Hematopoietic multipotent progenitor cell treated with erythropoietin and hydrocortisone succinate and interleukin-3 and kit ligand, for 4 days (in vitro differentiated cells): ENCODE measurements at places on chromosomes 5 and 9.
A peak's percentile ranks its signal among the peaks of the same experiment; 100 is the strongest.

- DNase-seq: no peak
Observed at GRCh38 chr9:38486837-38487236, 62.6 kb upstream of the IGFBPL1 start.

- no peak for DNase-seq
Observed at GRCh38 chr5:179162351-179163235, 102.4 kb downstream of the ZNF354C start.

DNA sequence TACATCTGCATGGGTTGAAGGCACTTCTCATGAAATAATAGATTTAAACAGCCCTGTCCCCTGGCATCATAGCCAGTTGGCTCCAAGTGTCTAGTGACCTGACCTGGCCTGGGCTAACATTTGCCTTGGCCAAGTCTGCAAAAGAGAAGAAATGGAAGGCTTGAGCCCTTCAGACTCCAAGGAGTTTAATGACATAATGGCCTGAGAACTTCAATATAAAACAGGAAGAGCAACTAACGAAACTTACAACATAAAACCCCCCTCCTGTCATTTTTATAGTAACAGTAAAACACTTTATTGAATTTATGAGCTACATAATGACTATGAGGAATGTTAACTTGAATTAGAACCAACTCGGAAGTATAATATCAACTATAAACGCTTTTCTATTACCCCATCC is 218.8 kb upstream of the TBCA start:
- no peak for DNase-seq

DNA sequence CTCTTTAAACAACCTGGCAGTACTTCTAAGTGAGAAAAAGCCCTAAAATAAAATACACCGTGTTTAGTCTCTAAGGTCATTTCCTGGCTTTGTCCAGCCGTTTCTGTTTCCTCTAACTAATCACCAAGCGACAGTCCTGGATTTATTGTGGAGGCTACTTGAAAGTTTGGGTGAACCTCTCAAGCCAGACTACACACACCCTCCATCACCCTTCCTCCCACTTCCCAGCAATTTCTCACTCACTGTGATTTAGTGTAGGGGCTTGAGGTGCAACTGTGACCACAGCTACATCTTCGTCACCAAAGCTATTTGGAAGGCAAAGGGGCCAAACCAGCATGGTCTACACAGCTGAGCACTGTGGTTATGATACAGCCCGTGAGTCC is 240.0 kb upstream of the SLC24A2 start:
- no peak for DNase-seq

DNA sequence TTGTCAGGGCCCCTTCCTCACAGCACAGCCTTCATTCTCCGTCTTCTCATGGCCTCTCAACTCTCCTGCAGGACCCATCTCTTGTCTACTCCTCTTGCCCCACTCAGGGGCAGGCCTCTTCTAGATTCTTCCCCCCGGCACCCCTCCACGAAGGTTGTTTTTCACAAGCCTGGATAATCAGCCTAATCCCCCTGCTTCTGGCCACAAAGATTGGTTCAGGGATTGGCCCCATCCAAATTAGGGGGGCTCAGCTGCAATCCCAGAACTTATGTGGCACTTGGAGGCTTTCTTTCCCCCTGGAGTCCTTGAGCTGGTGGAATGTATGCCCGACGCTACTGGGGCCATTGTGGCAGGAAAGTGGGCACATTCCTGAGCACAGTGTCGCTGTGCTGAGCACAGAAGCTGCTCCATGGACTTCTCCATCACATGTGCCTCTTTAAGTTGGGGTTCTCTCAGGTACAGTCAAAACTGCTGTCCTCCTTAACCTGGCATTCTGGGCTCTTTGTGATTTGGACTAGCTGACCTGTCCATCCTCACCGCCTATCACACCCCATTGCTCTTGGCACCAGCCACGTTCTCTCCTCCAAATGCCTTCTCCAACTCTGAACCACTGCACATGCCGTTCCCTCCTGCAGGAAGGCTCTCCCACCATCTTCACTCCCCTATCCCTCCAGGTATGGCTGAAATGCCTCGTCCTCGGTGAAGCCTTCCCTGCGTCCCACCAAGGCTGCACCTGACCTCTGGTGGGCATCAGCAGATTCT is 66.8 kb upstream of the RNF130 start:
- no peak for DNase-seq

DNA sequence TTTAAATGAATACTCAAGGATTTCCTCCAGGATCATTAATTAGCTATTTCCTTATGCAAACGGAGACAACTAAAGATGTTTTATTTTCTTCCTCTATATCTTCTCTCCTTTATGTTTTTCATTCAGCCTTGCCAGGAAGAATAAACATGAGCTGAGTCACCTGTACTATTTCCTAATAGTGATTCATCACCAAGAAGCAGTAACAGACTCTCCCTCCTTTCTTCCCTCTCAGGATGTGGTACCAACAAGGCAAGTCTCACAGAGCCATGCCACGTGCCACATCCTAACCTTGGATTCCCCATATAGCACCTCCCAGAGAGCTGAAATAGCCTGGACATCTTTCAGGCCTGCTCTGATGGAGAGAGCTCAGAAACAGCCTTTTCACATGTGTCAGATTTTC is 758.6 kb upstream of the DMAC1 start:
- DNase-seq: no peak

GRCh38 chr5:90093751-90094485 is 315.6 kb downstream of the CETN3 start:
- no peak for DNase-seq

- DNase-seq: no peak
Observed at GRCh38 chr5:62773460-62773859, 194.8 kb downstream of the LRRC70 start.

- DNase-seq: no peak
Observed at GRCh38 chr9:91946653-91947488, 3.2 kb downstream of the ROR2 start.

- no peak for DNase-seq
Observed at GRCh38 chr5:125890511-125890931, 532.7 kb upstream of the GRAMD2B start.

GRCh38 chr9:82553654-82554366 is 509.1 kb downstream of the RASEF start:
- no peak for DNase-seq

DNA sequence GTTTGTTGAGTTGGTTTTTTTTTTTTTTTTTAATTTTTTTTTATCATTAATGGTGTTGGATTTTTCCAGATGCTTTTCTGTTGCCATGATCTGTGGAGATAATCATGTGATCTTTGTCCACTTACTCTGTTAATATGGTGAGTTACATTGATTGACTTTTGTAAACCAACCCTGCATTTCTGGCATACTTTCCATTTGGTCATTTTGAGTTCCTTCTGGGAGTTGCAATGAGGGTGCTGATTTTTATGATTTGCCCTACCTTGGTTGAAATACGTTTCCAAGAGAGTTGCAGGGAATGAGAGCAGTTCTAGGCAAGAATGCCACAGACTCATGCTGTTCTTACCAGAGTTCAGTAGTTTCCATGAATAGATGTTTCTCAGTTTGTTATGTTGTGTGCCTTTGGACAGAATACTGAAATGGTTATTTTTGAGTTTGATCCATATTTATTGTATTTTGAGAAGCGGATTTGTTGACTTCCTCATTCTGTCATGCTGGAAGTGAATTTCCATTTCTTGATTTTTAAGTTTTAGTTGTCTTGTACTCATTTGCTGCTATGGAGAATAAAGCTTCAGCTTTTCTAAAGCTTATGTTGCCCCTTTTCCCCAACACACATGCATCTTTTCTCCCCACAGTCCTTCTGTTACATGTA is 69.0 kb downstream of the SCAMP1 start:
- no peak for DNase-seq

DNA sequence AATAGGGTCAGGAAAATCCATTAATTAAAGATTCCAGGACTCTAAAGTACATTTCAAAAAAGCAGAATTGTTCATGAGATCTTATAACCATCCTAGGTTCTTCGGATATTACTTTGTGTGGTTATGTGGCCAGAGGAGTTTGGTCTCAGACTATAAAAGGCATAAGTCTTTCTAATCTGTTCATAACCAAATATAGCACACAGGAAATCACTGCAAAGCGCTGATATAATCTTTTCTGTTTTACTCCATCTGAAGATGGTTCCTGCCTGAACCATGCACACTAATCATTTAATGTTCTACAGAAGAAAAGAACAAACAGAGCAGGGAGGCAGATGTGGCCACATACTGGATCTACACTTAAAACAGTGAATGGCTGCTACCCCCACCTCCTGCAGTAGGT is 182.8 kb downstream of the SEMA5A start:
- peak; percentile 29 for DNase-seq

DNA sequence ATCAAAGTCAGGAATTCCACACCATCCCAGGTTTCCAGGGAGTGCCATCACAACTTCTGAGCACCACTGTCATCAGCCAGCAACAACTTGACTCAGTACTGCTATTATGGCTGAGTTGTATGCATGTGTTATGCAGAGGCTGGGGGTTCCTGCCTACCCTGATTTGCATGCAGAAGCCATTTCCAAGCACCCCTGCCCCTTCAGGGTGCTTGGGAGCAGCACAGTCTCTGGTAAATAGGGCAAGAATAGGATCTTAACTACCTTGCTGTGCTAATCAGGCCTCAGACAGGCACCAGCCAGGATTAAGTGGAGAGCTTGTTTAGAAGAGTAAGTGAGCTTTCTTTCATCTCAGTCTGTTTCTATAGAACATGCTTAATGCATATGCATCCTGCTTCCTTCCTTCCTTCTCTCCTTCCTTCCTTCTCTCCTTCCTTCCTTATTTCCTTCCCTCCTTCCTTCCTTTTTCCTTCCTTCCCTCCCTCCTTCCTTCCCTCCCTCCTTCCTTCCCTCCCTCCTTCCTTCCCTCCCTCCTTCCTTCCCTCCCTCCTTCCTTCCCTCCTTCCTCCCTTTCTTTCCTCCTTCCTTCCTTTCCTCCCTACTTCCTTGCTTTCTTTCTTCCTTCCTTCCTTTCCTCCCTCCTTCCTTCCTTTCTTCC is 175.7 kb downstream of the FRMD3 start:
- DNase-seq: no peak

GRCh38 chr5:148735301-148735835 is 81.0 kb upstream of the HTR4 start:
- no peak for DNase-seq

DNA sequence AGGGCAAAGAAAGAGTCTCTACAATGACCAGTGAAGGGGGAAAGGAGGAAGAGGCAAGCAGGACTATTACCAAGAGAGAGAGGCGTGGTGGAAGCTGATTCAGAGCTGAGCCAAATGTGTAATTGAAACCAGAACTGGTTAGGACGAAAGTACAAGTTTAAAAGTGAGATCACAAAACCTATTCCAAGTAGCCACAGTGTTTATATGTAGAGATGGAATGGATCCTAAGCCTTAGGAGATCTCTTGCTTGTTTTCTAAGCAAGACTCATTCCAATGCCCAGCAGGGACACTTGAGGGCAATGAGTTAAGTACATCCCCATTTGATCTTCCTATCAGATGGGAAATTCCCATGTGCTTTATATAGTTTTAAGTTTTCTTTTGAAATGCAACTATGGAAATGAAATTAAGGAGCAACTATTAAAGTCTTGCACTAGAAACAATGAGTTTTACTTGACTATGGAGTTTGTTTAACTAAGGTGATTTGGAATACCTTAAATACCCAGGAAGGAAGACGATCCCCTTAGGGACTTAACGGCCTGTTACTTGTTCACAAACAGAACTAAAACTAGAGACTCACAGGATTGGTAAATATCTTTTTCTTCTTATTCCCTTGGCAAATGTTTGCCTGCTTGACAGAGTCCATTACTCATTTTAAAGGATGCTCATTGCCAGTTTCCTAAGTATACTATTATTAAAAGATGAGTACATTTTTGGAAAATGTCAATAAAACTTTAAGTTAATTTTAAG is 51.1 kb upstream of the SNX2 start:
- DNase-seq: no peak

- DNase-seq: no peak
Observed at GRCh38 chr5:8906303-8906967, 639.4 kb downstream of the SEMA5A start.

- no peak for DNase-seq
Observed at GRCh38 chr5:61666064-61666621, 334.1 kb downstream of the ZSWIM6 start.

GRCh38 chr5:134459010-134459403 is 47.3 kb upstream of the CDKN2AIPNL start:
- DNase-seq: no peak

- no peak for DNase-seq
Observed at GRCh38 chr5:38670878-38671277, 114.4 kb upstream of the LIFR start.

- DNase-seq: no peak
Observed at GRCh38 chr9:79658926-79659325, 87.2 kb downstream of the TLE4 start.

DNA sequence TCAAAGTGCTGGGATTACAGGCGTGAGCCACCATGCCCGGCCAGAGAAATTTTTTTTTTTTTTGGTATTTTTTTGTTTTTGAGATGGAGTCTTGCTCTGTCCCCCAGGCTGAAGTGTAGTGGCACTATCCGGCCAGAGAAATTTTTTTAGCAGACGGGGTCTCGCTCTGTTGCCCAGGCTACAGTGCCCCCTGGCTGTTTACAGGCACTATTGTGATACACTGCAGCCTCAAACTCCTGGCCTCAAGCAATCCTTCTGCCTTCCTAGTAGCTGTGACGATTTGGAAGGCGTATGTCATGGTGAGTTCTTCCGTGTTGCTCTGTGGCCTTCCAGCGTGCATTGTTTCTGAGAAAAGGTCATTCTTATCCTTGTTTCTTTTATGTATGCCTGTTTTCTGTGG is 47.5 kb downstream of the CNOT6 start:
- DNase-seq: peak; percentile 25

DNA sequence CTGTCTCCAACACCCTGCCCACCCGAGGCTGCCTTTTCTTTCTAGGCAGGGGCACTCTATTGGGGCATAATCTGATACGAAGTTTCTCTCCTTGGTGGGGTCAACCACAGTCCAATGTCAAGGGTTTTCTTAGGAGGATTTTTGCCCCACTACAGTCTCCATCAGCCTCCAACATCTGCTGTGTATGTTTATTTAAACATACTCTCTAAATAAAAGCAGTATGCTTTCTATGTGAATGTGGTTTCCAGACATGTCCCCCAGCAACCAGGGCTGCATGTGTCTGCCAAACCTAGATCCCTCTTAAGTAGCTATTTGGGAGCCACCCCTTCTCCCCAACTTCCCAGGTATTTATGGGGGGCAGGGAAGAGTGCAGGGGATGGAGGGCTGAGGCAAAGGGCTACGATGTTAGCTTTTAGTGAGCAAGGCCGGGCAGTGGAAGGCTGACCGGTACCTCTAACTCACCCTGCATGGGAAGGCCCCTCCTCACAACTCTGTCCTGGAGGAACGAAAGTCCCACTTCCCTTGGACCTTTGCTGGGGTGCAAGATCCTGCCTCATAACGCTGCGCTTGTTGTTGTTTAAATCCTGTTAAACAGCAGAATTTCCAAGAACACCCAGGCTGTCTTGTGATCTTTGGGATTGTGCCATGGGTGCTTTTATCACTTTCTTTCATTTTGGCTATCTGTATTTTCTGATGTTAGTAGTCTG is 75.4 kb downstream of the NREP start:
- DNase-seq: no peak

DNA sequence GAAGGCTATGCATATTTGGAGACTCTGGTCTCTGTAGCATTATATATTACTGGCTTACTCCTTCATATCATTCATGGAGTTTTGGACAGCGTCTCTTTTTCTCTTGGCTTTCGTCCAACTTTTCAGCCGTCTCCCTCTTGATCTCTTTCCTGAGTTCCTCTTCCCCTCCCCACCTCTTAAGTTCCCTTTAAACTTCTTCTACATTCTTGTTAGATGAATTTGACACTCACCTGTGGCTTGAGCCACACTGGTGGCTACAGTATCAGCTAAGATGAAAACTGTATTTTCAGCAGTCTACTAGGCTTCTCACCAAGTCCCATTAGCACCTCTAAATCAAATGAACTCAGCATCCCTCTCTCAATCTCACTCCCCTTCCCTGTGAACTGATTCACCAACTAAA is 128.1 kb downstream of the STARD4 start:
- DNase-seq: peak; percentile 10

GRCh38 chr9:8832955-8833354 is 1033.4 kb upstream of the DMAC1 start:
- no peak for DNase-seq
